Fibroblast of gingiva (primary cell): ENCODE measurements at places on chromosomes 2 and 18.

GRCh38 chr18:57801761-57802212 lies 1.3 kb downstream of the ATP8B1 start:
- peak; percentile 23 for DNase-seq

DNA sequence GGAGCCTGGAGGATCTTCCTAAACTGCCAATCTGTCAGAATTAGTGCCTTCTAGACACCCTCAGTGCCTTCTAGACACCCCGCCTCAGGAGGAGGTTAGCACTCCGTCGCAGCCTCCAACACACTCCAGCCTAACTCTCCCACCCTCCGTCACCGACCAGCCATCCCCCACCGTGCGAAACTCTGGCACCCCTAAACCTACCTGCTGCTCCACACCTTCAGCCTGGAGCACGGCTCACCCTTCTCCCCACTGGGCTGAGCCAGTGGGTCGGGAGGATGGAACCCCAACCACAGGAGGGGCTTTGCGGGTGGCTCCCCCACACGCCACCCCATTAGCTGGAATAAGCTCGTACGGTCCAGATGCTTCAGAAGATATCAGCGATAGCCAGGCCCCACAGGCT lies 468.9 kb upstream of the HS6ST1 start:
- no peak for DNase-seq

DNA sequence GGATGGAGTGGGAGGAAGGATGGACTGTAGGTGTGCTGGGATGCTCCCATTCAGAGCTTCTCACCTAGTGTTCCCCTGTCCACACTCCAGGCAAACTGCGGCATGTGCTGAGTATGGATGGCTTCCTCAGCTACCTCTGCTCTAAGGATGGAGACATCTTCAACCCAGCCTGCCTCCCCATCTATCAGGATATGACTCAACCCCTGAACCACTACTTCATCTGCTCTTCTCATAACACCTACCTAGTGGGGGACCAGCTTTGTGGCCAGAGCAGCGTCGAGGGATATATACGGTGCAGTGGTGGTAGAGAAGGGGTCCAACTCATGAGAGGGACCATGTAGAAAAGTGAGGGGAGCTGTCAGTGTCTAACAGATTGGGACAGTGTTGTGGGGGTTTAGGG lies 20.2 kb downstream of the PLCD4 start:
- no peak for DNase-seq

- no peak for DNase-seq
These were observed 98.2 kb downstream of the TNS1 start for GRCh38 chr2:217904614-217904965.

DNA sequence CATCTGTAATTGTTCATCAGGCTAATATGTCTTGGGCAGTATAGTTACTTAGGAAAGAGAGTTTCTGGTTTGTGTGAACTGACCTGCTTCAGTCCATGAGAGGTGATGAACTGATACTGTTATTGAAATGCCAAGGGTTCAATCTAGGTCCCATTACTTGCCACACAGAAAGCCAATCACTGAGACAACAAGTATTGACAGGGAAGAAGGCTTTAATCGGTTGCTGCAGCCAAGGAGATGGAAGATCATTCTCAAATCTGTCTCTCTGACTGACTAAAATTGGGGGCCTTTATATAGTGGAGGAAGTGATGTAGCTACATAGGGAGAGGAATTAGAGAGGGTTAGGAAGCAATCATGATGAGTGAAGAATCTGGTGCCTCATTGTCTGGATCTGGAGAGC lies 19.9 kb upstream of the FAM98A start:
- DNase-seq = no peak

GRCh38 chr18:44107187-44107586 lies 573.5 kb upstream of the SETBP1 start:
- DNase-seq = no peak

- peak; percentile 2 for DNase-seq
These were observed 154.1 kb downstream of the BAZ2B start for GRCh38 chr2:159462201-159462785.

DNA sequence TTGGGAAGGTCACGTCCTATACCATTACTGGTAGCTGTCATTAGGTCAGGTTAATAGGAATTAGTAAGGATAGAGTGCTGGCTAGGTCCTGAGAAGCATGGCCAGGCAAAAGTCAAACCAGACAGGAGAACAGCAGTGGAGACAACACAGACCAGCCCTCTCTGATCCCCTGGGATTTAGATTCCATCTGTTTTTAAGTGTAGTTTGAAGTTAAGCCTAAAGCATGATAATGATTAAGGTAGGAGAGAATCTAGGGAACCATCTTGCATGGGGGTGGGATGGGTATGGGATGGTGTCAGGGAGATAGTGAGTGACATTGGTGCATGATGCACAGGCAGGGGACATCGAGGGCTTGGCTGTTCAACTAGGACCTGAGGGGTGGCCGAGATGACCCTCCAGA lies 96.6 kb downstream of the MYCN start:
- no peak for DNase-seq

GRCh38 chr2:223122781-223123180 lies 70.8 kb downstream of the KCNE4 start:
- no peak for DNase-seq

- no peak for DNase-seq
These were observed 73.7 kb downstream of the CABLES1 start for GRCh38 chr18:23209031-23209430.

DNA sequence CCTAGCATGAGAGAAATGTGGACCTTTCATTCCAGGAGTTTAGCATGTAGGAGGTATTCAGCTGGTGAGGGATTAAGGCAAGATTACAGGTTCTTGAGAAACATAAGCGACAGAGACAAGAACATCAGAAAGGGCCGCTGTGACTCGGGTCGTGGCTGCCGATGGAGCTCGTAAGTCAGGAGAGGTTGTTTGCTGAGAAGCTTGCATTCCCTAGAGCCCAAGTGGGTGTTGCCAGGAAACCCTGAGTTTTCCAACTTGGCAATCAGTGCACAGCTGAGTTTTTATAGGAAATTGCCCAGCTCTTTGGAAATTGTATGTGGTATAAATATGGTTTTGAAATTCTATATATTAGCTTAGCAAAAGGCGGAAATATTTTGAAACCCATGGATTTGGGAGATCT lies 46.4 kb upstream of the CYP1B1 start:
- DNase-seq = peak; percentile 84

DNA sequence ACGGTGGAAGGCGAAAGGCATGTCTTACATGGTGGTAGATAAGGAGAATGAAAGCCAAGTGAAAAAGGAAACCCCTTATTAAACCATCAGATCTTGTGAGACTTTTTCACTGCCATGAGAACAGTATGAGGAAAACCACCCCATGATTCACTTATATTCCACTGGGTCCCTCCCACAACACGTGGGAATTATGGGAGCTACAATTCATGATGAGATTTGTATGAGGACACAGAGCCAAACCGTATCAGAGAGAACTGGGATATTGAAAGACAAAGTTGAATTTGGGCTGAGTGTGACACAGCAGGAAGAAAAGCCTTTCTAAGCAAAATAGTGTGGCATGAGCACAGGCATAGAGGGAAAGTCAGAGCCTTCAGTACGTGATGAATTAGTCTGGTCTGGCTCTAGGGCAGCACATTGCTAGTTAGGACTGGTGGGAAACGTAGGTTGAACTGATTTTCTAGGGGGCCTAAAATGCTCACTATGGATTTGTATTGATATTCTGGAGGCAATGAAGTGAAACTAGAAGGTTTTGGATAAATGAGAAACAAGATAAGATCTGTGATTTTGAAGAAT lies 84.8 kb upstream of the RND3 start:
- DNase-seq = no peak

DNA sequence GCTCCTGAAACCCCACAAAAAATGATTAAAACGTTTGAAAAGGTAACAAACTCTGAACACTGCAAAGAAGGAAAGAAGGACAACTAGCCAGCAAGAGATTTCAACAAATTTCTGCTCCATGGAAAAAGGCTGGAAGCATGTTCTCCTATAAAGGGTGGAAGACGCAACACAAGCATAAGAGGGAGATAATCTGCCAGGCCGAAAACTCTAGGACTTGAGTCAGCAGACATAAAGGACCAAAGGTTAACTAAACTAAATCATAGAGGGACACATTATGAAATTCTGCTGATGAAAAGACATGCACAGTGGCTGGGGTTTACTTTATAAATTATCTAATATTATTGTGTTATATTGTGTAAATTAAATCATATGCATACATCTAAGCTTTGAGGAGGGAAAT lies 6.8 kb downstream of the NPHP1 start:
- DNase-seq = no peak

GRCh38 chr18:35457140-35457704 lies 40.5 kb downstream of the INO80C start:
- DNase-seq = no peak

DNA sequence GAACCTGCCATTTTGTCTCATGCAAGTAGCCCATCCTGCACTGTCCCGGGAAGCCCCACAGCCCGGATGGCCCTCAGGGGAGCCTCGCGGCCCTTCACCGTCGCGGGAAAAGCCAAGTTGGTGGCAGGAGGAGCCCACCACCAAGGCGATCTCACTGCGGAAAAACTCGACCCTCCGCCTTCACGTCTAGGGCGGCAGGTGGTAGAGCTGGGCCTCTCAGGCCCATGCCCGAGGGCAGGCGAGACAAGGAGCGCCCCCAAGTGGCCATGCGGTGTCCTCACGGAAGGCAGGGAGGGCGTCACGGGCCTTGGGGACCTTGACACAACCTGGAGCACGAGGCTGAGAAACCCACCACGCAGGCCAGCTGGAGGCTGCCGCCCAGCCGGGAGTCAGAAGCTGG lies 34.8 kb upstream of the SKA1 start:
- DNase-seq = no peak

DNA sequence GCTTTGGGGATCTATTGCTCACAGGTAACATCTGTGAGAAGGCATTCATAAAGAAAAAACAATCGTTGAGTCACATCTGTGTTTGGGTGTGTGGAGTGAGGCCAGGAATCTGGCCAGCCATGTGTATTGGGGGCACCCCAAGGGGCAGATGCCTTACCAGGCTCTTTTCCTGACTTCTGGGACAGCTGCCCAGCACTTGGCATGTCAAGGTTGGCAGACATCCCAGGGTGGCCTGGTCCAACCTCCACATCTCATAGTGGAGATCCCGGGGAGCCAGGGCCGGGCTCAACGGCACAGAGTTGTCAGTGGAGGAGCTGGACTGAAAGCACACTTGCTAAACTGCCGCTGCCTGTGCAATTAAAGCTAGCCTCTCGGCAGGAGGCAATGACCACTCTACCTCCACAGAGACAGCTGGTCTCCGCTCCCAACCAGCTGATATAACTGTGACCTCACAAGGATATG lies 75.3 kb upstream of the MGAT4A start:
- peak; percentile 84 for DNase-seq

DNA sequence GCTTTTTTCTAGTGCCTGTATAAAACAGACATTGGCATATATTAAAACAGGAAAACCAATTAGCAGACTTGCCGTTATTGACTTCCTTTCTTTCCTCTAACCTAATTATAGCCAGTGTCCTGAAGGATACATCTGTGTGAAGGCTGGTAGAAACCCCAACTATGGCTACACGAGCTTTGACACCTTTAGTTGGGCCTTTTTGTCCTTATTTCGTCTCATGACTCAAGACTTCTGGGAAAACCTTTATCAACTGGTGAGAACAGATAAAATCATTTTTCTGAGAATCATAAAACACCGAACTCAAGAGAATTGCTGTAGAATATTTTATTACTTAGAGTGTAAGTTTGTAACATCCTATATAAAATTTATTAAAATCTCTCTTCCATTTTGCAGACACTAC lies 74.3 kb downstream of the SCN2A start:
- no peak for DNase-seq

DNA sequence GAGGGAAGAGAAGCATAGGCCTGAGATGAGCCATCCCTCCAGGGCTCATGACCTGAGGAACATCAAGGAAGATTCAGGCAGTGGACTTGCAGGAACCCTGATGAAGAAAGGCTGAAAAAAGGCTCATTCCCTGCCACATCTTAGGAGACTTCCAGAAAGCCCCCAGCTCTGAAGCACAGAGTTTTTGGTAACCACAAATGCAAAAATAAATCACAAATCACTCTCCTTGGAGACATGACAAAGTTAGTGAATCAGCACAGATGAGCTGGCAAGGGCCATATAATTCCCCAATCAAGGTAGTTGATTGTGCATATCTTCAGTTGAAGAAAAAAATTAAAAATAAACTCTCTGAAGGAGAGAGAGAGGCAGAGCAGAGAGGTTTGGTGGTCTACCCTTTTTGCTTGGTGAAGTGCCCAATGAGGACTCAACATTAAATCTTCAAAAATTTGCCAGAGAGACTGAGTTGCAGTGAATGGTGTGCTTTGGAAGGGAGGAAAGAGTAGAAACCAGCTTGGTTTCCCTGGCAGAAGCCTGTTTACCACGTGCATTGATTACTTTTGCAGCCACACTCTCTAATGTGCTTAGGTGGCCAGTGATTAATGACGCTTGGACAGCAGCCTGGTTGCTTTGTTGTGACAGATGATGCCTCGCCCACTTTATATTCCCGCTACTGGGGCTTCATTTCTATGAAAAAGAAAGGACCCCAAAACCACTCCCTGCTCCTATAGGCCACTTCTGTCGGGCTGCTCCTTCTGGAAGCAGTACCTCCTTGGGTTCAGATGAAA lies 257.4 kb upstream of the SLC14A2 start:
- DNase-seq = no peak

DNA sequence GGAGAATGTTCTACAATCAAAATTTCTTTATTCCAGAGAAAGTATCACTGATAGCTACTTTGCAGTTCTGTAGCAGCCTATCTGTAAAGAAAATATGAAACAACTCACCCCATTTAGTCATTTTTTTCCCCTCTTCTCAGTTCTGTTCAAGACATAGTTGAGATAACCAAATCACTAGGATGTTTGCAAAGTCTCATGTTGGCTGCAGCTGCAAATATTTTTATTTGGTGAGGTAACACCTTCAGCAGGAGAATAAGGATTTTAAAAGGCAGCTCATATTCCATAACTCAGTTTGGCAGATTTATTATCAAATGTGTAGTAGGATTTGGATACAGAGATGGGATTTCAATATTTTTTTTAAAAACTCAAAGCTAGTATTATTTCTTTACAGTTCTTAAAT lies 41.0 kb downstream of the HNRNPLL start:
- no peak for DNase-seq

- no peak for DNase-seq
These were observed 893.3 kb upstream of the TMEFF2 start for GRCh38 chr2:193088026-193088425.

DNA sequence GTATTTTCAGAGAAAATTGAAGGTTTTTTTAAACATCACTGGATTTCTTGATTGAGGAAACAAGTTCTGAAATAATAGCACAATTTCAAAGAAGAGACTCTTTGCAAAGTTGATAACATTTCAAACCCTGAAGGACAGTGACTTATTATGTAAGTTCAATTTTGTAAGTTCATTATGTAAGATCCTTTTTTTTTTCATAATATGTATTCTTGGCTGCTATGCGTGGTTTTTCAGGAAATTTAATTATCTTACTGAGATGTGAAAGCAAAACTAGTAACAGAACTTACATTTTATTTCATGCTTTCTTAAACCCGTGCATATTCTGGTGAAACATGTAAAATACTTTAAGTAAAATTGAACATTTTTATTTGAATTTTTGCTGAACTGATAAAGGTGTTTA lies 65.4 kb downstream of the RIF1 start:
- no peak for DNase-seq

GRCh38 chr2:109098251-109098920 lies 30.6 kb upstream of the SH3RF3 start:
- no peak for DNase-seq

GRCh38 chr18:374721-375168 lies 106.9 kb upstream of the THOC1 start:
- peak; percentile 74 for DNase-seq

GRCh38 chr2:173414823-173415322 lies 60.2 kb downstream of the CDCA7 start:
- peak; percentile 52 for DNase-seq

GRCh38 chr18:22179174-22179573 lies 9.8 kb downstream of the GATA6 start:
- no peak for DNase-seq
